CD4-positive, alpha-beta T cell treated with Interleukin-2 at 100 ng/mL for 4 hours (primary cell): ENCODE measurements at places on chromosomes 4 and X.
A peak's percentile ranks its signal among the peaks of the same experiment; 100 is the strongest.

DNA sequence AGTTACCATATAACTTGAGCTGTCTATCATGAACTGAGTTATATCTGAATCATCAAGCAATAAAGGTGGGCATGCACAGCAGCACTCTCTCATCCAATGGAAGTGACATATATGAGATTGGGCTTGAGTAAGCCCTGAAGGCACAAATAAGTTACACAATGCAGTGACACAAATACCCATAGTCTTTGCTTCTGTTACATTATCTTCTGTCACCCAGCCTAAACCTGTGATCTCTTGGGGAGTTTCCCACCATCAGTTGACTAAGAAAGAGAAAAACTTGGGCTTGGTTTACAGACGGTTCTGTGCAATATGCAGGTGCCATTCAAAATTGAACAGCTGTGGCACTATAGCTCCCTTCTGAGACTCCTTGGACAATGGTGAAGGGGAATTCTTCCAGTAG lies 138.8 kb upstream of the IL15 start:
- DNase-seq, result no peak

- no peak for DNase-seq
These were observed 134.3 kb downstream of the TEX11 start for GRCh38 chrX:70774223-70774622.

DNA sequence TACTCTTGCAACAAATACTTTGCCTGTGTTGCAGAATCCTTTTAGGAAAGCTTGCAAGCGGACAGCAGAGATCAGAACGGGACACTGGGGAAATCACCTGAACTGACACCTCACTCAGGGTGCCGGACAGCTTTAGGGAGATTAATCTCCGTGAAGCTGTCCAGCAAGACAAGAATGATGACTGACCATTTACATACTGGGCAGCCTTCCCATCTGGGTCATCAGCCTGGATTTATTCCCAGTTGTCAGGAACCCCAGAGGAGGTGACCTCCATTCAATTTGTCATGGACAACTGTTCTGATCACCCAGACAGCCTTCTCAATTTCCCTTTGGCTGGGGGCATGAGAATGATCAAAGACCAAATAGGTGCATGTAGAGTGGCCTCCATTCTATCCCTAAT lies 93.0 kb upstream of the EGFL6 start:
- DNase-seq, result no peak

- DNase-seq, result no peak
These were observed 26.3 kb downstream of the CXCL2 start for GRCh38 chr4:74072739-74073138.

DNA sequence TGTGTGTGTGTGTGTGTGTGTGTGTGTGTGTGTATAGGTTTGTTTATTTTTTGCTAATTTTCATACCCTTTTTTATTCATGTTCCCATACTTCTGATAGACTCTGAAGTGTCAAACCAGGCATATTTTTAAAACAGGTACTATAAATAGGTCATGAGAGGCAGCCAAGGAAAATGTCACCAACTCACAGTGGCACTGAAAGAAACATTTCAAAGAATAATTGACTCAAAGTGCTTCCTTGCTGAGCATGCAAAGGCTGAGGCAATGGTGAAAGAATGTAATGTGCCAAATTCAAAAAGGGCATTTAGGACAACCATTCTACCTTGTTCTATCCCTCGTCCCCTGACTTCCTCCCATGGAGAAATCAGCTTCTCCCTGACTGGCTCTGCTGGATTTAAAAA lies 95.5 kb downstream of the EIF4E start:
- DNase-seq, result no peak

GRCh38 chr4:109739547-109739946 lies 9.7 kb upstream of the PLA2G12A start:
- DNase-seq, result no peak

- DNase-seq, result no peak
These were observed 10.1 kb downstream of the SHOX start for GRCh38 chrX:640641-641040.

- no peak for DNase-seq
These were observed 54.1 kb upstream of the CLDN34 start for GRCh38 chrX:9913146-9913433.

DNA sequence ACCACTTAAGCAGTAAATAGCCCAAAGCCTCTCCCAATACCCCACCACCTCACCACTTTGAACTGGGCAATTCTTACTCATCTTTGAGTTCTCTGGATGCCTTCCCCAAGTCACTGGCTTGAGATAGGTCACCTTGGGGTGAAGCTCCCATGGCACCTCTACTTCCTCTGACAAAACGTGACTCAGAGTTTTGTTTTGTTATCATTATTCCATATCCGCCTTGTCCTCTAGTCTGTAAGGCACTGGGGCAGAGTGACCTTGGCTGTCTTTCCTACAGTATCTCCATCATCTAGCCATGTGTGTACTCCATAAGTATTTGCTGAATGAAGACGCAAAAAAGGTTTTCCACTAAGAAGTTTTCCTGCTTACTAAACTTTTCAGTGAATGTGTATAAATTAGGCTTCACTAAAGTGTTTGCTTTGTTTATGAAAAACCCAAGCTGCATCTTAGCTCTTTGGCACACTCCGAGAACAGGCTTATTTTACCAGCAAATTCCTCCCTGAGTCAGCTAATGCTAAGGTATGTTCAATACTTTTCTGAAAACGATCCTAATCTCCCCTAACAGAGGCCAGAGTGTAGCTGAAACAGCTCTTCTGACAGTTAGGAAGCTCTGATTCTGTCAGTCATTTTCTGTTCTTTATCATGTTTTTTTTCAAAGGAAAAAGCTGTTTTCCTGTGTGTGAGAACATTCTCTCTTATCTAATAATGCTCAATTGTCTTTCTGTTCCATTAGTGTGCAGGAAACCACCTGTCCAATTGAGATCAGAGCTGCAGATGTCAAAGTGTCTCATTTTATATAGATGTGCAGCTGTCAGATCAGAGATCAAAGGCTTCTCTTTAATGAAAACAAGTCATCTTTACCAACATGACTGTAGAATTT lies 30.2 kb upstream of the TSPAN5 start:
- DNase-seq, result peak; percentile 60

DNA sequence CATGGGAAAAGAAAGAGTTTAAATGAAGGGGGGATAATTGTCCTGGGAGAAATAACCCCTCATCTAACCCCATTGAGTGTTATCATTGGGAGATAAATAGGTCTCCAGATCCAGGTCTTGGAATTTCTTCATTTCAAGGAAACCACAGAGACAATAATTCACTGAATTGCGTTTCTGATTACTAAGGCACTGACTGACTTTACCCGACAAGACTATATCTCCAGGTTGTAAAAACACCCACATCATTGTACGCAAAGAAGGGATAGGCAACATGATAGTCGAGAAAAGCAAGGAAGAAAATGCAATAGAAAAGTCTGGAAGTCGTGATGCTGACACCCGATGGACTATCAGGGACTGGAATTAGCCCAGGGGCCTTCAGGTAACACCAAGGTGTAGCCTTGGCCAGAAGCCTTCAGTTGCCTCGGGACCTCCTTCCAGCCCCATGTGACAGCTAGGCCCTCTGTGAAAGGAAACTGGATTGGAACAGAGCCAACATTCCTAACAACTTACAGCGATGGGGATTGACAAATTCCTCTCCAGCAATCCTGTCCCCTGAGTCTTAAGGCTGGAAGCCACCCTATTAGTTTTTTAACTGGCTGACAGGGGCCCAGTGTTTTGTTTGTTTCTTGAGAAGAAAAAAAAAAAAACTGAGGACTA lies 46.5 kb upstream of the RAB9B start:
- no peak for DNase-seq

- no peak for DNase-seq
These were observed 509.5 kb upstream of the ATOH1 start for GRCh38 chr4:93319041-93319440.

DNA sequence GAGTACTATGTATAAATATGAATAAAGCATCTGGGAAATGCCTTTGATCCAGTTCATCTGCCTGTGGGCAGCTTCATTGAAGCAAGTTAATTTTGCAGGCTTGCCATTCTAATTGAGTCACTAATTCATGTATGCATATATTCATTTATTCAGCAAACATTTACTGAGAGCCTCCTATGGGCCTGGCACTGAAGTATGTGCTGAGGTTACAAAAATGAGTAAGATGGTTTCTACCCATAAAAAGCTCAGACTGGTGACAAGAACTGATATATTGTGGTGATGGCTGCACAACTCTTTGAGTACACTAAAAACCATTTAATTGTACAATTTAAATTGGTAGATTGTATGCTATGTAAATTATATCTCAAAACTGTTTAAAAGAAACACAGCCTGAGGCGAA lies 1.1 kb upstream of the MRPL1 start:
- no peak for DNase-seq

- DNase-seq, result no peak
These were observed 172.4 kb upstream of the SCML1 start for GRCh38 chrX:17564689-17565409.

DNA sequence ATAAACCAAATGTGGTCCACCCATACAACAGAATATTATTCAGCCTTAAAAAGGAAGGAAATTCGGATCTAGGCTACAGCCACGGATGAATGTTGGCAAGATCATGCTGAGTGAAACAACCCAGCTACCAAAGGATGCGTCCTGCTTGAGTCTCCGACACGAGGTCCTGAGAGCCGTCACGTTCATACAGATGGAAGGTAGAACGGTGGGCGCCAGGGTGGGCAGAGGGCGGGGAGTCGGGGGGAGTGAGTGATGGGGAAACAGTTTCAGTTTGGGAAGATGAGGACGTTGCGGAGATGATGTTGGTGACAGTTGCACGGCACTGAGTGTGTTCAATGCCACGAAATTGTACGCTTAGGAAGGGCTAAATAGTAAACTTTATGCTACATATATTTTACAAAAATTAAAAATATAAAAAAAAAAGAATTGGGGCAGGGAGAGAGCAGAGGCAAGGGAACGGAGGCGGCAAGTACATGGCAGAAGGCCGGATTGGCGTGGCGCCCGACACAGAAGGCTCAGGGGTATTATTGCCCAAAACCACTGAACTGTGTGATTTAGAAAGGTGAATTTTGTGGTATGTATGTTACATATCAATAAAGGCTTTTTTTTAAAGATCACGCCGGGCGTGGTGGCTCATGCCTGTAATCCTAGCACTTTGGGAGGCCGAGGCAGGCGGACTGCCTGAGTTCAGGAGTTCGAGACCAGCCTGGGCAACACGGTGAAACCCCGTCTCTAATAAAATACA lies 14.8 kb upstream of the MXD4 start:
- DNase-seq, result no peak

DNA sequence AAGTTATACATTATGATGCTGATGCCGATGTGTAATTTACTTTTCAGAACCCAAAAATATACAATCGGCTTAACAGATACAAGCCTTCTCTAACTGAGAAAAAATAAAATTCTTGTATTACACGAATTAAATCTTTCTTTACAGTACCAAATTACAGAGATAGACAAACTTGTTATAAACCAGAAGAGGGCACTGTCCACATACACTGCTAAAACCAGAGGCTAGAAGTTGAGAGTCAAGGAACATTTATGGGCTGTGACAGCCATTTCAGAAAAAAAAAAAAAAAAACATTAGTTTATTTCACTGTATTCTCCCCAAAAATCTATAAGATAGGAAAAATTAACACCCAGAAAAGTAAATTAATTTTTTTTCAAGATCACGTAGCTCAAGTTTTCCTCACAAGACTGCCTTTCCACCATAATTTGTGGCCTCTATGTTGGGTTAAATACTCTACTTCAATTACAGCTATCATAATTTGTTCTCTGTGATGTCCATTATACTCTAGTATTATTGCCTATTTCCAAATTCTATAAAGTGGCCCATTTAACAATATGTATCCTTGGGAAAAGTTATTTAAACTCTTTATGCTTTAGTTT lies 12.0 kb downstream of the EREG start:
- DNase-seq, result peak; percentile 31

DNA sequence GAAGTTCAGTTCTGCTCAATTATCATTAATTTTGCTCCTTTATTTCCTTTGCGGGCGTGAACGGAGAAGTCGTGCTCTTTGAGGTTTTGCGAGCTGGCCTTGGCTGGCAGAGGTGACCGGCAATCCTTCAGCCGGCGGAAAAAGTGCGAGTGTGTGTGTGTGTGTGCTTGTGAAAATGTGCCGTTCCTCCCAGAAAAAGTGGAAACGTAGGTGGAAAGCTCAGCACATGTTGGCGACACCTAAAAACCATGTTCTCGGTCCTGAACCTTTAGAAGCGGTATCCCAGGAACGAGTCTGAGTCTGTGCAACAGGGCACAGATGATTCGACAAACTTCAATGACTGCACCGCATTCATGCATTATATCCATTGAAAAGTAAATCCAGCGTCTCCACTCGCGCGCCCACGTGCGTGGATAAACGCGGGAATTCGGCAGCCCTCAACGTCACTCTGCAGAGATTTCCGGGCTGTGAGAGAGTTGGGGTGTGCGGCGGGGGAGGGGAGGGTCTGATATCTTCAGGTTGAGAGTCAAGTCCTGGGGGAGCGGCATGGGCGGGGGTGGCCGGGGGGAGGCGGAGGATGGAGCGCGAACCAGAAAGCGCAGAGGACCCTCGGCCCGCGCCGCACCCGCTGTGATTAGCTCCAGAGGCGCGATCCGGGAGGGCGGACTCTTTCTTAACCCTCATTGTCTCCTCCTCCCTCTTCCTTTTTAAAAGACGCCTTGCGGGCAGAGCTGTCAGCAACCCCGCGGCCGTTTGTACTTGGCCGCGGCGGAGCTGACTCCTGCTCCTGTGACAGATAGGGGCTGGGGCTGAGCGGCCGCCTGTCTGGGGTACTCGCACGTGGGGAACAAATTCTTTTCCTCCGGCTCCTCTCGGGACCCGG lies at the start of gene SHISA3:
SHISA3 (plus strand) TSS at position 737 of the 883 bp plus-strand sequence. CDS start 569 bp downstream, outside the sequence.
- no peak for DNase-seq

- DNase-seq, result no peak
These were observed 301.3 kb downstream of the FBXW7 start for GRCh38 chr4:152234571-152234970.

- no peak for DNase-seq
These were observed 15.0 kb upstream of the ELF4 start for GRCh38 chrX:130125091-130125874.

- no peak for DNase-seq
These were observed 106.7 kb downstream of the ADRA2C start for GRCh38 chr4:3872834-3873313.

GRCh38 chrX:12910423-12911121 lies 4.2 kb downstream of the TLR8 start:
- DNase-seq, result no peak

DNA sequence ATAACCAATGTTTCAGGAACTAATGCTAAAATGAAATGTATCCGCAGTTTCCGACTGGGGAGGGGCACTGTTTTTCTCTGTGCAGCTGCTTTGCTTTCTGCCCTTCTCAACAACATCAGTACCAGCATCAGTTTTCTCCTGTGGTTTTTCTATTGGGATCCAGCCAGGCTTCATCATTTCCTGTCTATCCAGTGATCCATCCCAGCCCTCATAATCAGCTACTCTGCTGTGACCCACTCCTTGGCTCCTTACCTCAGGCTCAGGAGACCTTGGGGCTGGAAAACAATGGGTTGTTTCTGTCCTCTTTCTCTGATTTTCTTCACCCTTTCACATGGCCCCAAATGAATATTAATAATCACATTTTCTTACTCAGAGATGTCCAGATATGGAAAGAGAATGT lies 222.2 kb upstream of the DKK2 start:
- no peak for DNase-seq
